ENCODE measurements at places on chromosomes 11 and 22. TPM values are rescaled to one million over a fixed set of nuclear protein-coding genes. Genes with fewer than 3 reads are reported as not detected.
A peak's percentile ranks its signal among the peaks of the same experiment; 100 is the strongest.

The UPB1 gene
- total RNA-seq, result 1.8 TPM

DNA sequence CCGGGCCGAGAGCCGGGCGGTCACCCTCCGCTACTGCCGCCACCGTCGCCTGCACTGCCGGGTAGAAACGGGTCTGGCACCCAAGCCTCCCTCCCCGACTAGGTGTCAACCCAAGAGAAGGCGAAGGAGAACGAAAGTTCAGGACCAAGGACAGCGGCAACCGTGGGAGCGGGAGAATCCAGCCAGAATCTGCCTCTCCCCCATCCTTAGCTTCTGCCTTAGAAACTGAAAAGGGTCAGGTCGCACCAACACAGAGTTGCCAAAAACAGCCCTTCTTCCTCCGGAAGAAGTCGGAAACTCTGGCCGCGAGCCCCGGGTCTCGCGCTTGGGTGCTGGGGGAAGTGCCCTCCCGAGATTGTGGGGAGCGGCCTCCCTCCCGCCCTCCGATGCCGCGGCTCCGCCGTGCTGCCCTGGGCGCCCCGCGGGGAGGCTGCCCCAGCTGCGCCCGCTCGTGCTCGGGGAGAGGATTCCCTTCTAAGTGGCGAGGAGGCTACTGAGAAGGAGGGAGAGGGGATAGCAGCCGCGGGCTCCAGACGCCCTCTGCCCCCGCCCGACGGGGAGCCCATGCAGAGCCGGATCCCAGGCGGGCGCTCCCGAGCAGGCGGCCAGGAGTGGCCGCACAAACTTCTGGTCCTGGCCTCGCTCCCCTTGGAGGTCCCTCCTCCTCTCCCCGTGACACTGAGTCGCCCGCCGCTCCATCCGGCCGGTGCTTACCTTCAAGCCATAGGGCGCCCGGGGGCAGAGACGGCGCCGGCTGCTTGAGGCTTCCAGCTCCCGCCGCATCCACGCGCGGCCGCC lies 637 bp downstream of the DRD2 start:
- DNase-seq, result peak; percentile 88

The POLR3H gene
- 26.7 TPM for total RNA-seq

The ANGPTL5 gene
- total RNA-seq, result 1.3 TPM

DNA sequence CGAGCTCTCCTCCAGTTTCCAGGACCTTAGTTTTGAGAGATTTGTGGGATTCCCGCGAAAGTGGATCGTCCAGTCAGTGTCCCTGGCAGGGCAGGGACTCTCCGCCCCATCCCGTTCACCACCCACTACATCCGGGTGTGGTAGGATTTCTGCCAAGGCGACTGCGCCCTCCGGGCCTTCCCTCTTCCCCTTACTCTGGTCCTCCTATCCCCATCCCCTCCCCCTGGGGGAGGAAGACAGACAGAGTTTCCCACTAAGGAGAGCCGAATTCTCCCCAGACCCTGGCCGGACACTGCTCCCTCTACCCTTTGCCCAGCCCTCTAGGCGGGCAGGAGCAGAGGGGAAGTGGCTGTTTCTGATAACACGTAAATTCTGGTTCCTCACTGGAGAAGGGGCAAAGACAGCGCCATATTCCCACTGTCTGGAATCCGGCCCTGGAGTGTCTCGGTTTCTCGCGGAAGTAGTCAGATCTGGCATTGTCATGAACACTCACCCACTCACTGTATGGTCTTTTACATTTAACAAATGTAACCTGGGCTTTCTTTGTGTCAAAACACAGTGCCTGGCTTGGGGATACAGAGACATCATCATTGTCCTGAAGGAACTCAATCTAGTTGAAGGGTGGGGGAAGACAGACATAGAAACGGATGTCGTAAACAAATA lies 1.1 kb upstream of the NECTIN1 start:
- DNase-seq, result peak; percentile 92

GRCh38 chr22:43832393-43833265 lies 20.5 kb upstream of the EFCAB6 start:
- DNase-seq, result no peak

The IGSF9B gene
- 55.4 TPM for total RNA-seq

The PGR gene
- 10.1 TPM for total RNA-seq

DNA sequence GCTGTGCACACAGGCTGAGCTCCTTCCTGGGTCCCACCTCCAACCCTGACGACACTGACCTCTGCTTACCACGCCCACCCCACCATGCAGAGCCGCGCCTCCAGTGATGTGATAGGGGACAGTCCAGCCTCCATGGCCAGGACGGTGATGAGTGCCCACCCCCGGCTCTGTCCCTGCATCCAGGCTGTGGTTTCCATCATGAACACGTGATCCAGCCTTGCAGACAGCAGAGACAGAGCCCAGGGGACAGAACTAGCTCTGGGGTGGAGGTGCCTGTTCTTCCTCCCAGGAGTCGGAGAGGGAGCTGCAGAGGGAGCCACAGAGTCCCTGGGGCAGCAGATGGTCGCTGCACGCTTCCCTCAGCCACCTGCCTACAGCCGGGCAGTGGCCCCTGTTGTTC lies 42.6 kb upstream of the IGSF9B start:
- no peak for DNase-seq

Data from right cardiac atrium (tissue), 5 donors.